ENCODE measurements at places on chromosomes 13 and 19.

DNA sequence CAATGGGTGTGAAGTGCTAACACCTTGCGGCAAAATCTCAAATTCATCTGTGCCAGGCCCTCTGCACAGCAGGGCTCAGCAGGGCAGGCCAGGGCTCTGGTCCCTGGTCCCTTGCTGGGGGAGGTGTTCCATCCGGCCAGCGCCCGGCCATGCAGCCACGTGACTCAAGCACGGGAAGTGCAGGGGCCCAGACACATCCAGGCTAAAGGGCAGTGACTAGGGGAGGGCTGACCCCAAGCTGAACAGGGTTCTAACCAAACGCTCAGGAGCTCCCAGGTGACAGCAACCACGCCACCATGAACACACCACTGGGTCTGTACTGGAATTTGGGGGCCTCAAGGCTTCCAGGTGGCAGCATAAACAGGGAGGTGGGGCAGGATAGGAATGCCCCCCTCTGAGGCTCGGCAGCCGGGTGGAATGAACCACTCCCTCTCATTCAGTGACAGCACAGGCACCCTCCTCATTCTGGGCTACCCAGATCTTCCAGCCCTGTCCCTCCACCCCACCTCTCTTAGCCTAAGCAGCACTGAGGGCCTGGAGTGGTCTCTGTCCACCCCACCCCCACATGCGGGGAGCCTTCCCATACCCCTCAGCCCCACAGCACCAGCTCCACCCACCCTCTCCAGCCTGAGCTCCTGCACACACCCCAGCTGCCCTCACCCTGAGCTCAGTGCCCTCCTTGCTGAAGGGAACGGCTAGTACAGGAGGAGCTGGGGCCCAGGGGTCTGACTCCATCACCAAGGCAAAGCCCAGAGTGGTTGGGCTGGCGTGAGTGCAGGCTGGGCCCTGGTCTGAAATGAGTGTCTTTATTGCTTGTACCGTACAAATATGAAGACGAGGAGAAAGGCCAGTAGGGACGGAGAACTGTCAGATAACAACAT, 5.3 kb upstream of the CCNP start:
- no peak for DNase-seq

GRCh38 chr13:27080018-27080948, 91.3 kb downstream of the USP12 start:
- DNase-seq, result no peak

DNA sequence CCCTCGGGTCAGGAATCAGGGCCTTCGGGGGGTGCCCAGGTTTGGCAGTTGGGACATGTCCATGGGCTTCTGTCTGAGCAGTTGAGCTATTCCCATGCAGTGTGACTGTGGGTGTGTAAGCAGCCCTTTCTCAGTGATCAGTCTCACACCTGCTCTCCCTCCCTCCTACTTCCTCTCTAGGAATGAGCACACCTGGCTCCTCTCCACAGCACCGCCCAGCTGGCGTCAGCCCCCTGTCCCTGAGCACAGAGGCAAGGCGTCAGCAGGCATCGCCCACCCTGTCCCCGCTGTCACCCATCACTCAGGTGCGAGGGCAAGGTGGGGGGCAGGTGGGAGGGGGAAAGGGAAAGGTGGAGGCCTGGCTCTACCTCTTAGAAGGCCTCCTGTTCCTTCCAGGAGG, 25.9 kb downstream of the COMP start:
- no peak for DNase-seq

DNA sequence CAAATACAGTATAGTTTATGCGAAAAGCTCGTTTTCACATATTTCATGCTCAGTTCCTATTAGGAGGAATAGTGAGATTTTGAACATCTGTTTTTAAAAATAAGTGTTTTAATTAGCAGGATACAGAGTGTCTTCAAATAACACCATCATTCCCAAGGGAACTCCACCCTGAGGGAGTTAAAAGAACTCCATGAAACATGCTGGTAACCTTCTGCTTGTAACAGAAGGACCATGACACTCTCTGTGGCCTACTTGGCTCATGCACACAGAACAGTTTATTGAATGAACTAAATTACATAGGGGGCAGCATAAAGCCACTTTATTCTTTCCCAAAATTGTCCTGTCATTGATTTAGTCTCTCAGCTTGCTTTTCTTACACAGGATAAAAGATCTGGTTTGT, 809.5 kb upstream of the SLITRK6 start:
- no peak for DNase-seq

- no peak for DNase-seq
Measured at GRCh38 chr19:20165971-20166592, 932 bp upstream of the ZNF486 start.

DNA sequence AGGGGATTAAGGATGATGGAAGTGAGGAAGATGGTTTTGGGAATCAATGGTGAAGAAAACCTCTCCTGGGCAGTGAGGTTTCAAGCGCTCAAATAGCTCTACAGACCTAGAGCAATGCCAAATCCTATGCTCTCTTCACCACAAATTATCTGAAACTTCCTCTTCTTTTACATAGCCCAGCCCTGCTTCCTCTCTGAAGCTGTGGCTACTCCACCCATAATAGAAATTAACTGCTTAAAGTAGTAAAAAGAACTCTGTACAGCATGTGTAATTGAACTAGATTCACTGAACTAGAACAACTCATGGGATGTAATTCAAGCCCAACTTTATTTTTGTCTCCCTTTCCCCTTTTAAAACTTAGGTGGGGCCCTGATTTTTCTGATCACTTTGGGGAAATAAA, 20.4 kb upstream of the IFT88 start:
- no peak for DNase-seq

GRCh38 chr13:28426381-28426780, 68.5 kb downstream of the FLT1 start:
- no peak for DNase-seq

DNA sequence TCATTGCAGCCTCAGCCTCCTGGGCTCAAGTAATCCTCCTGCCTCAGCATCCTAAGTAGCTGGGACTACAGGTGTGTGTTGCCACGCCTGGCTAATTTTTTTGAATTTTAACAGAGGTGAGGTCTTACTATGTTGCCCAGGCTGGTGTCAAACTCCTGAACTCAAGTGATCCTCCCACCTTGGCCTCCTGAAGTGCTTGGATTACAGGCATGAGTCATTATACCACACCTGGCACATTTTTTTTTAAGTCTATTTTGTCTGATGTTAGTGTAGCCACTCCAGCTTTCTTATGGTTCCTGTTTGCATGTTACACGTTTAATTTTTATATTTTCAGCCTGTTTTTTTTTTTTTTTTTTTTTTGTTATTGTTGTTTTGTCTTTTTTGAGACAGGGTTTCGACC, 24.8 kb downstream of the KDM4B start:
- DNase-seq, result no peak

- no peak for DNase-seq
Measured at GRCh38 chr13:95763601-95764000, 86.7 kb downstream of the DNAJC3 start.

GRCh38 chr13:80055847-80056246, 285.1 kb downstream of the SPRY2 start:
- no peak for DNase-seq

DNA sequence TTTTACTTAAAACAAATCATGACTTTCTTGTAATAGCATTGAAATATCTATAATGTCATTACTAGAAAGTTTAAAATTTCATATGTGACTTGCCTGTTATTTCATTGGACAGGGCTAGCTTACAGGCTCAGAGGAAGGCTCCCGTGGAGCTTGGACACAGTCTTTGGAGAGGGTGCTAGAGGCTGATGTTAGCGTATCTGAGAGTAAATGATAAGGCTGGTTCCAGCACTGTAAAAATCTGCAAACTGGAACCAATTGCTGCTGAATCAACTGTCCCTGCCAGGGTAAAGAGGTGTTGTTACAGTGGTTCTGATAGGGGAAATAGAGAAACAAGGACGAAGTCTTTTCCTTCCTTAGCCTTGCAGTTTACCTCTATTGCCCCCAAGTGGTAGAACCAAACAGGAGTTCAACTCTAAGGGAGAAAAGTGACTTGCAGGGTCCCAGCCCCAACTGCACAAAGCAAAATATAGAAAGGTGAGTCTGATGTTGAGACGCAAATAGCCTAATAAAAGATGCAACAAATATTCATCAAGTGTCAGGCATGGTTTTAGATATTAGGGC, 901.7 kb downstream of the DIAPH3 start:
- DNase-seq, result peak; percentile 9

GRCh38 chr13:79398127-79398526, 7.9 kb downstream of the RBM26 start:
- DNase-seq, result no peak

GRCh38 chr19:41321600-41322270, 11.8 kb downstream of the CCDC97 start:
- peak; percentile 63 for DNase-seq

DNA sequence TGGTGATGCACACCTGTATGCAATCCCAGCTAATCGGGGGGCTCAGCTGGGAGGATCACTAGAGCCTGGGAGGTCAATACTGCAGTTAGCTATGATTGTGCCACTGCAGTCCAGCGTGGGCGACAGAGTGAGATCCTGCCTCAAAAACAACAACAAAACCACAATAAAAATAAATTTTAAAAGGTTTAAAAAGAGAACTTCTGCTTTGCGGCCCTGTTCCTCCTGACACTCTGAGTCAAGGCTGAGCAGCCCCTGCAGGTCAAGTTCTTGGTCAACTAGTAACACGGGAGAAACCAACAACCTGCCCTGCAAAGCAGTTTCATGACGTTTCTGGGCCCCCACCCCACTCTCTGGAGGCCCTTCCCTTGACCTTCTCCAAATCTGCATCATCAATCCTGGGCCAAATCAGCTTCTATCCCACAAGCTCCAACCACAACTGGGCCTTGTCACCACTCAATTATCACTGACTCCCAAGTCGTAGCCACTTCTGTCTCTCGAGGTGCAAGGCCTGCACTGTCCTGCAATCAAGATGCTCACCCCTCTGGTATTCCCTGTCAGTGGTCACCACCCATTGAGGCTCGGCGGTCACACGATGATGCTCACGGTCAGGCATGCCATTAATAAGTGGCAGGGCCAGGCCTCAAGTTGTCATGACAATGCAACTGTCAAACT, 7.5 kb downstream of the ELAVL1 start:
- DNase-seq, result no peak

GRCh38 chr13:27404680-27405079, 19.7 kb upstream of the GTF3A start:
- DNase-seq, result no peak

- DNase-seq, result no peak
Measured at GRCh38 chr13:31022288-31022895, 89.9 kb downstream of the TEX26 start.

- DNase-seq, result no peak
Measured at GRCh38 chr13:98919566-98919965, 58.3 kb downstream of the DOCK9 start.

DNA sequence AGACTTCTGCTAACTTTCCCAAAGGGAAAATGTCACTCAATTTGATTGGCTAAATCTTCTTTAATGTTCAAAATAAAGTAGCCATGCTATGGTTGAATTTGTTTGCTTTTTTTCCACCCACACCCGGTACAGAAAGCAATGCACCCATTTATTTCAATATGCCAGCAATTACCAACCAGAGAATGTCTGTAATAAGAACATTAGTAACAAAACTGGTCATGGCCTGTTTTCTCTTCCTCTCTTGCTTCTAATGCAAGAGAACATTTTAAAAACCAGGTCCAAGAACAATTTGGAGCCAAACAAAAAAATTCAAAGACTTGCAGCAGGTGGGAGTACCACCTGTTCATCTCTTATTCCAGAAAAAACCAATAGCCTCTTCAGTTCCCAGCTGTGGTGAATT, 1108.8 kb upstream of the PCDH20 start:
- DNase-seq, result no peak

DNA sequence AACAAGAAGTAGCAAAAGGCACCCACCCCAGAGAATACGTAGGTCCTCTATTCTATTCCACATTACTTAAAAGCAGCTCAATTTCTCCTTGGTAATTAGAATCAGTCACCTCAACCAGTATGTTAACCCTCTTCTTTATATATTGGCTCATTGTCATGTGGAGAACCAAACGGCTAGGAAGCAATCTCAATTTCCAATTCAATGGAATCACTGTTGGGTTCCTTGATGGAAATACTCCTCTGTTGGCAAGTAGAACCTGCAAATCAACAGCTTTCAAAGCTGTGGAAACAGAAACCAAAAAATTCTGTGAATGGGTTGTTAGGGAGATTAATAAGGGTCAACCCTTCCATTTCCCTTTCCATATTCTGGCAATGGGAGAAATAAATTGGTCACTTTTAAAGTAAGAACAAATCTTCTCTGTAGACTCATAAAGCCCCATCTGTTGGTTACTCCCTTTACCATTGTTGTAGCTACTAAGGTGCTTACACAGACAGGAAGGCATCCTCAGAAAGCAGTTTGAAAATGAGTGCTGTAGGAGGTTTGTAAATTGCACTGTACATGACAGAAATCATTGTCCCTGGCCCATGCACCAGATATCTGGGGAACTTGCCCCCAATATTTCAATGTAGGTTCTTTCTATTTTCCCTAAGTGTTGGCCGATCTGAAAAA, 138.6 kb upstream of the UFM1 start:
- no peak for DNase-seq

- DNase-seq, result no peak
Measured at GRCh38 chr19:47487551-47488515, 3.8 kb upstream of the KPTN start.

DNA sequence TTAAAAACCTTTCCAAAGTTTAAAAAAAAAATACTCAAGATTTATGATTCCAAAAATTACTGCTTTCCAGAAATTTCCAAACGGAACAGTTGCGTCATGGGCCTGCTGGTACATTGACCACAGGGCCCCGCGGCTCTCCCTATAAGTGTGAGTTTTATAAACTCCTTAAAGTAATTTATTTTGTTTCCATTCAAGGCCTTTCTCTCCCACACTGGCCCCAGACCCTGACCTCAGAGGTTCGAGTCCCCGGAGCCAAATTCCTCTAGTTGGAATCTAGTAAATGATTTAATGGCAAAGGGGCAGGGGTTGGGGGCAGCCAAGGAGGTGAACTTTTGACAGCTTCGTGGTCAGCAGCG, 97.5 kb downstream of the INSR start:
- DNase-seq, result no peak

GRCh38 chr19:16888629-16889365, at the start of gene F2RL3:
F2RL3 (plus strand) TSS chr19:16888999; CDS start chr19:16889190, 191 bp downstream.
- DNase-seq, result peak; percentile 10

DNA sequence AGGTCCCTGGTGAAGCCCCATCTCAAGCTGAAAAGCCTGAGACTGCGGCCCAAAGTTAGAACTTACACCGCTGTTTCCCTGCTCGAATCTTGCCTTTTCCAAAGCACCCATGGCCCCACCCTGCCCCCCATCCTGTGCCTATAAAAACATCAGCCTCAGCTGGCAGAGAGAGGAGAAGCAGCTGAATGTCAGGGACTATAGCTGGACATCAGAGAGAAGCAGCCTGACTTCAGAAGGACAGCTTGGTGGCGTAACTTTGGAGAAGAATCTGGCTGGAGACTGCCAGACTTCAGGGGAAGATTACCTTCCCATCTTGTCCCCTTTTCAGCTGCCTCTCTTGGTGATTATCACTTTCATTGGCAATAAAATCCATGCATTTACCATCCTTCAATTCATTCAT, 9.3 kb upstream of the RCBTB2 start:
- DNase-seq, result no peak

DNA sequence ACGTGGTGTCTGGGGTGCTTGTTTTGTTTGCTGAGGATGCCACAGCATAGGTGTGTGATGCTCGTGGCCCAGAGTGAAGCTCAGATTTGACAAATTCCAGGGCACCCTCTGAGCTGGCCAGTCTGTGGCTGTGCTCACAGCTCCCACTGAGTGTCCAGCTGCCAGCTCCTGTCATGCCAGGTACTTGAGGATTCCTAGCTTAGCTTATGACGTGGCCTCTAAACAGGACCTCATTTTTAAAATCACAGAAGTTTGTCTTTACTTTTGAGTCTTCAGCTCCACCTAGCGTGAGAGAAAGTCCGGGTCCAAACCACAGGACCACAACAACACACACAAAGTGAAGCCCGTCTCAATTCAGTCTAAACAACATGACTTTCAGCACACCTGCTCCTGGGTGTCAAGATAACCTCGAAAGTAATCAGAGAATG, 117.3 kb downstream of the RAB20 start:
- peak; percentile 38 for DNase-seq

Data from fibroblast of skin of right biceps (primary cell).